Stimulated activated CD4-positive, alpha-beta T cell treated with anti-CD3 and anti-CD28 coated beads, Interleukin-15, amount 100 ng/mL, for 48 hours (primary cell): ENCODE measurements at places on chromosomes 11 and 22.

DNA sequence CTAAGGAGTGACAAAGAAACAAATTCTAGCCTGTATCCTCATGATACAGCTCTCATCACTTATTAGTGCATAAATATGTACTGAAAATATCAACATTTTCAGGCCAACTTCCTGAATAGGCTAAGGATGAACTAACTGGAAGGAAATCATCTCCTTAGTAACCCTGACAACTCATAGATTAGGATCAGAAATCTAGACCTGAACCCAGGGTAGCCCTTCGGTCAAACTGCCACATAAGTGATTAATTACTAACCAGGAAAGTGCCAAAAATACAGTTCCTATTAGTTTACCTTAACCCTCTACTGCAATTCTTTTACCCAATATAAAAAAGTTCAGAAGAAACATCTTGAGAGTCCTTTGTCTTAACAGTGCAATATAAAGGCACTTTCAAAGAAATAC lies 40.0 kb downstream of the AMBRA1 start:
- DNase-seq: no peak

GRCh38 chr22:19719050-19719482 lies 4.3 kb upstream of the GP1BB start:
- DNase-seq: no peak

DNA sequence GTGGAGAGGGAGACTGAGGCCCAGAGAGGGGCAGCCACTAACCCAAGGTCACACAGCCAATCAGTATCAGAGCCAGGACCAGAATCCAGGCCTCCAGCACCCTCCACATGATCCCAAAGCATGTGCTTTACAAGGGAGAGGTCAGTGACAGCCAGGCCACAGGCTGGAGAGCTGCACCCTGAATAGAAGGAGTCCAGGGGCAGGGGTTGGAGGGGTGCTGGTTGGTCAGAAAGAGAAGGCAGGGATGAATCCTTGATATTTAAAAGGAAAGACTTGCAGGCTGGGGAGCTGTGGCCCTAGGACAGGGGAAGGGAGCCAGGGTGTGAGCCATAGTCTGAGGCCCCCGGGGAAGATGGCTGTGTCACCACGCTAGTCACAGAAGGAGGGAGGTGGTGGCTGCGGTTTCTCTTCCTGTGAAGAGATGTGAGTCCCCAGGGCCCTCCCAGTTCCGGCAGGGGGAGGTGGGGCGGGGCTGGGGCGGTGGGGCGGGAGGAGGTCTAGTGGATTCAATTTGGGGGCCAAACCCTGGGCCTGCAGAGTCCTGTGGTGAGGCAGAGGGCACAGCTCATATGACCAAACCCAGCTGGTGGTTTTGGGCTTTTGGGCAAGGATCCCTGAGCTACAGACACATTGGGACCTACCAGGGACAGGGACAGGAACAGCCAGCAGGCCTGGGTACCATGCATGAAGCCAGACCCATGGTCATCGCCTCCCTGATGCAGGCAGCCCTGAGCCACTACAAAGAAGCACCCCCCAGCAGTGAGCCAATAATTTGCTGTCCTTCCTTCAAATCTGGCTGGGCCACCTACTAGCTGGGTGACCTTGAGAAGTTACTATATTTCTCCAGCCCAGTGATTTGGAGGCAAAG lies 14.0 kb downstream of the RAC2 start:
- peak; percentile 90 for DNase-seq

- no peak for DNase-seq
Measured at GRCh38 chr11:57964660-57965059, 59.0 kb upstream of the OR9Q1 start.

DNA sequence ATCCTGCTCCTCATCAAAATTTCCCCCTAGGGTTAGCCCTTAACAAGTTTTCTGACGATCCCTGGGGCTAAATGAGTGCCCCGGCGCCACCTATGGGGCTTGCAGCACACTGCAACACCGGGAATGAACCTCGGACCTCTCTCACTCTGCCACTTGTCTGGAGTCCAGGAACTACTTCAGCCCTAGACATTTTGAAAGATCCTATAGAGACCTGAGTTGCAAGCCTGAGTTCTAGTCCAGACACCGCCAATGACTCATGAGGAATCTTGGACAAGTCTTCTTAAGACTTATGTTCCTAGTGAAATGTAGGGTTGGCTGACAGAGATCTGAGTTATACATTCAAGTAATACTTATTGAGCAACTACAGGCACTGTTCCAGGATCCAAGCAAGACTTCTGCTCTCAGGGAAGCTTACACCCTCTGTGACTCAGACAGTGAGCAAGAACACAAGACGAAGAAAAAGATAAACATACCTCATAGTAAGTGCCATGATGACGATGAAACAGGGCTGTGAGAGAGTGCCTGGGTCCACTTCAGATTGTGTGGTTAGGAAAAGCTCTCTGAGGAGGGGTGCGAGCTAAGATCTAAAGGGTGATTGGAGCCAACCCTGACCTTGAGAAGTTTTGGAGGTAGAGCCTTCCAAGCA lies 10.2 kb upstream of the STK33 start:
- peak; percentile 15 for DNase-seq

- DNase-seq: no peak
Measured at GRCh38 chr11:46905806-46906205, 12.5 kb downstream of the LRP4 start.

- DNase-seq: no peak
Measured at GRCh38 chr11:133504906-133505305, 27.4 kb downstream of the OPCML start.

DNA sequence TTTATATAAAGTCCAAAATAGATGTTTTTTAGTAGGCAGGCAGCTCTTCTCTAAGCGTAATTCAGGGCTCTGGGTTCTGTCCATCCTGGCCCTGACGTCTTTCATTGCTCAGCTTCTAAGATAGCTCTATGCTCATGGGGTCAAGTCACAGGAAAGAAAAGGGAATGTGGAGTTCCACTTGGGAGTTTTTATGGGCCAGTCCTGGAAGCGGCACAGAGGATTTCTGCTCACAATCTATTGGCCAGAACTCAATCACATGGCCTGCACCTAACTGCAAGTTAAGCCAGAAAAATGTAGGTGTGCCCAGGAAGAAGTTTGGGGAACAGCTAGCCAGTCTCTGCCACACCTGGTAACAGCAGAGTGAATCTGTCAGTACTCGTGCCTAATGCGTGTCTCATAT lies 7.4 kb upstream of the ZBTB16 start:
- no peak for DNase-seq

DNA sequence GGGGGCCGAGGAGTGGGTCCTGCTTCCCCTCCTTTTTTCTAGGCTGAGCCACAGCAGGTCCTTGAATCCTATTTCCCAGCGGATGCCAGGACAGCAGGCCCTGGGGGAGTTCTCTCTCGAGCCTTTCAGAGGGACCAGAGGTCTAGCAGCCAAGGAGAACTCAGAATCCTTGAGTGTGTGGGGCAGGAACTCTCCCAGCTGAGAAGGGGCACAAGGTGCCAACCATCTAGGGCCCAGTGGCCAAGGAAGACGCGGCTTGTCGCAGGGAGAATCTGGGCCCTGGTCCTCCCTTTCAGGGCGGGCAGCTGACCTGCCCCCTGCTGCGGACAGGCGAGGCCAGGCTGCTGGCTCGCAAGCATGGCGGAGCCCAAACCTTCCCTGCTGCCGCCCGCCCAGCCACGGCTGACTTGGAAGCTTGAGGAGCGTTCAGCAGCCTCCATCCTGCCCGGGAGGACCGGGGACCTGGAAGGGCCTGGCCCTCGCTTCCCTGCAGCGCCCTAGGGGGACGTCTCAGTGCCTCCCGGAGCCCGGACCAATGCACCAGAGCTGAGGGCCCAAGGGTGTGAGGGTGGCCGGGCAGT lies 972 bp upstream of the TSSC4 start:
- no peak for DNase-seq

DNA sequence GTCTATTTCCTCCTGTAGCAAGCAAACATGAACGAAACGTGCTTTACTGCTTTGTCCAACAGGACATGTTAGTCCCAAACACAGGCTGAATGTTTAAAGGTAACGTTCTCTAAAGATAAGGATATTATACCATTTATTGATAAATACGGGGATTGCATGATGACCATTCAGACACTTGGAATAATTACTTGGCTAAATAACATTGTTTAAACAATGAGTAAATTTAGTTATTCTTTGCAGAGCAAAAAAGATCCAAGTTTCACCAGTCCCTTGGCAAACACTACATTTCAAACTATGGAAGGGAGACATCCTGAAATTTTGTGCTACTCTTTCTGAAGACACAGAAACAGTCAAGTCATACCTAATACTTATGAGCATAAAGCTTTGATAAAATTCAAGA lies 88.0 kb downstream of the ZNF280B start:
- no peak for DNase-seq

- DNase-seq: no peak
Measured at GRCh38 chr11:120326845-120327281, 1.8 kb downstream of the TLCD5 start.

DNA sequence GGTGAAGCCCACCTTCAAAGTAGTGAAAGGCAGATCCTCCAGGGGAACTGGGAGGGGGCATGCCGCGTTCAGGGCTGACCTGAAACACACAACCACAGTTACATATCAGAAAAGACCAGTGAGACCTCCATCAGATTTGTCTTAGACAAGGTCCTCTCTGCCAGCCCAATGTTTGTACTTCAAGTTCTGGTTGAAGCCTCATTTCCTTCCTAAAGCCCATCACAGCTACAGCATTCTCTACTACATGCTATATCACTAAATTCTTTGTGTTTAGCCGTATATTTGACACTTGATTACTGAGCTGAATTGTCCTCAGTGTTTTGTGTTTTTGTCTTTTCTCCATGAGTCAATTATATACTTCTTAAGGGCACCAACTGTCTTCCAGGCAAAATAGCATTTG lies 40.1 kb downstream of the PI4KA start:
- no peak for DNase-seq

DNA sequence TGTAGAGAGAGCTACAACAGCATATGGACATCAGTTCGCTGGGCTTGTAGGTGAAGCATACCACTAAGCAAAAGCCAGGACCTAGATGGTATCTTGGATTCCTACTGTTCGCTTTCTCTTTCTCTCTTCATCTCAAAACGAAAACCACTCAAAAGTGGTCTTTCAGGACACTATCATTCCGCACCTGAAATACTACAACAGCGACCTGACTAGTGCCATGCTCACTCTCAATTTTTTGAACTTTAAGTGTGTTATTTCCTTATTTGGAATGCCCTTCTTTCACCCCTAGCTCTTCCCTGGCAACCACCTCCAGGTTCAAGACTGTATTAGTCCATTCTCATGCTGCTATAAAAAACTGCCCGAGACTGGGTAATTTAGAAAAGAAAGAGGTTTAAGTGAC lies 59.2 kb downstream of the CCDC83 start:
- no peak for DNase-seq

DNA sequence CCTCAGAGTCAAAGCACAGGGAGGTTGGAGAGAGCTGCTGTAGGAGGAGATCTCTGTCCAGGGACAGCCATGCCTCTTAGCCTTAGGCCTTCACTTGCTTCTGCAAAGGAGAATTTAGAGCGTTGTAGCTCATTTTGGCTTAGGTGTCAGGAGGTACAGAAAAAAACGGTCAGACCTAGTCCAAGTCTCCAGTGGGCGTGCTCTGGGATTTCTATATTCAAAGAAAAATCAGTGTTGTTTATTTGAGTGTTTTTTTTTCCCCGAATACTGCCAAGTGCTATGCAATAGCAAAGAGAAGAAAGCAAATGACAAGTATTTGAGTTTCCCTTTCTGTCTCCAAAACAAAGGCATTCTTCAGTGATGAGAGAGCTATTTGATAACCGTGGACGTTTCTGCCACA lies 22.7 kb upstream of the OPCML start:
- DNase-seq: no peak

- no peak for DNase-seq
Measured at GRCh38 chr11:44963136-44963535, 12.5 kb upstream of the TP53I11 start.

GRCh38 chr22:38240734-38241252 lies 32.0 kb downstream of the TMEM184B start:
- DNase-seq: no peak

DNA sequence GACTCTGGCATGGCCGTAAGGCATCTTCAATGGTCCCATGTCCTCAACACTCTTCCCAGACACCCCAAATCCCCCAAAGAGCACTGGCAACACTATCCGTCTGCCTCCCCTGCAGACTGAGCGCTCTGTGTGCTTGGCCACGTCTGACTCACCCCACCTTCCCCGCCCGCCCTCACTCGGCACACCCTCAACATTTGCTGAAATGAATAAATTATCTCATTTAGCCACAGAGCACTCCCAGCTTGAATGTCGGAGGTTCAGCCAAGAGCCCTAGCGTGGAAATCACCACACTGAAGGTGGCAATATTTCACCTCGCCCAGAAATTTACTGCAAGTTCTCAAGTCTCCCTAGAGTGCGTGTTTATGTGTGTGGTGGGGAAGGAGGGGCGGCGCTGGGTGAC lies 46.6 kb upstream of the TCF20 start:
- peak; percentile 44 for DNase-seq

DNA sequence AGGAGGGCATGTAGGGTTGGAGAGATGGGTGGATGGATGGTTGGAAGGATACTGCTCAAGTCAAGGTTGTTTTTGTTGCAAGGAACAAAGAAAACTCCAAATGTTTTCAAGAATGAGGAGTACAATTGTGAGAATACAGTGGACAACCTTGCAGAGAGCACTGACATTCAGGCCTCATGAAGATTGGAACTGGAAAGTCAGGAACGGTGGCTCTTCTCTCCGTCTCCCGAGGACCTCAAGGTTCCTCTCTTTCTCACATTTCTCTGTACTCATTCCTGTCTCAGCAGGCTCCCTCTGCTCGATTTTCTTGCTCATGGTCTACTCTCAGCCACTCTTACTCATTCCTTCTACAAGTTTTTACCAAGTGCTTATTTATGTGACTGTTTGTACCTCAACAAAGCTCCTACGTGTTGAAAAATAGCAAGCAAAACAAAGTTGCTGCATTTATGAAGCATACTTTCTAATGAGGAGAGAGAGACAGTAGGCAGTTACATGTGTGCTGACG lies 97.6 kb downstream of the SWAP70 start:
- DNase-seq: no peak

DNA sequence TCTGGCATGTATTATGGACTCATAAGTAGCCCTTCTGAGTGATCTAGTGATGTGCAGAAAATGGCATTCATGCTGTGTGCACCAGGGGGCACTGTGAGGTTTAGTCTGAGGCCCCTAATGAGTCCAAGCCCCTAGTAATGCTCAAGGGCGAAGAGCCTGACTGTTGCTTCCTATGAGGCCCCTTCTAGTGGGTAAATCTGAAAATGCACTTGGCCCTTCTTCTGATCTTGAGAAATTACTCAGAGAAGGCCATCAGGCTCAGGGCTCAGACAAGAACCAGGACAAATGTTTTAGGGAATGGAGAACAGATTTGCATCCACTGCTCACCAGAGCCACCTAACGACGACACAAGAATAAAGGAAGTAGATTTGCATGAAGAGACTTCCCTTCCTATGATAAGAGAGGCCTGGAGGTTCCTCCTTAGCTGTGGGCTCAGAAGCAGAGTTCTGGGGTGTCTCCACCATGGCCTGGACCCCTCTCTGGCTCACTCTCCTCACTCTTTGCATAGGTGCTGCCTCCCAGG lies 75.8 kb downstream of the GGTLC2 start:
- DNase-seq: peak; percentile 25

GRCh38 chr11:99452075-99452474 lies 431.3 kb downstream of the CNTN5 start:
- DNase-seq: no peak

DNA sequence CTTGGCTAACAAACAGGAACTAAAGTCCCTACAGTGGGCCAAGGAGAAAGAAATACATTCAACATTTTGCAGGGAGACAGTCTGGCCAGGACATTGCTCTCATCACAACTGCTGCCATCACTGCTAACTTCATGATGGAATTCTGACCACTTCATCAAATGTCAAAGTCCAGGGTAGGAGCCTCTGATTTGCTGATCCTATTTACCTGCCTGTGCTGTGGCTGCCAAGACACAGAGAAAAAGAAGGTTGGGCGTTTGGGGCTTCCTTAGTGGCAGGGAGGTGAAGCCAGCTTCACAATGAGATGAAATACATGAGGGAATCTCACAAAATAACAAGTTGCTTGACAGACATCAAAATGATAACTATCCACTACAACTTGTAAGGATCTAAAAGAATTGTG lies 343.9 kb upstream of the CADM1 start:
- no peak for DNase-seq
